ENCODE measurements at places on chromosomes 1 and 21.

- DNase-seq: no peak
Measured at GRCh38 chr1:165431079-165431478, 13.8 kb downstream of the RXRG start.

DNA sequence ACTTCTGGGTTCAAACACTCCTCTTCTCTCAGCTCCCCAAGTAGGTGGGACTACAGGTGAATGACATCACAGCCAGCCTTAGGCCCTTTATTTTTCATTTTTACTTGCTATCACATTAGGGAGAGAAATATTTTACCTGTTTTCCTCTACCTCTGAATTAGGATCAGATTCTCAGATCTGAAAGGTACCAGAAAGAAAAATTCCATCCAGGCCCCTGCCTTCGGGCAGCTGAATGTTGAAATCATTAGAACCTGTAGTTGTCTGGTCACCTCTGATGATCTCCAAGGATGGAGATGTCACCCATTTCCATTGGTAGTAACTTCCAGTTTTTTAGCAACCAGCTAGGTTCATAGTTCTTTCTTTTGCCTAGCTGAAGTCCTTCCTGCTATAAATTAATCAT, 175.6 kb upstream of the TNR start:
- no peak for DNase-seq

- no peak for DNase-seq
Measured at GRCh38 chr1:204376919-204377799, 17.4 kb upstream of the PLEKHA6 start.

DNA sequence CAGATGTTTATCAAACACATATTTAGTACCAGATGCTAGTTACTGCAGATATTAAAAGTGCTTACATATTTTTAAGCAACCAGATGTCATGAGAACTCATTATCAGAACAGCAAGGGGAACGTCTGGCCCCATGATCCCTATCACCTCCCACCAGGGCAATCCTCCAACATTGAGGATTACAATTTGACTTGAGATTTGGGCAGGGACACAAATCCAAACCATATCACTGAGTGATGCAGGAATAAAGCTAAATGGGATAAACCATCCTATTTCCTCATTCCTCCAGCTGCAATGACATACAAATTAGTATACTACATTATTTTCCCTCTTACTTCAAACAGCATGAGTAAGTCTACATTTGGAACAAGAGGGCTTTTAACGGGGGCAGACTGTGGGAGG, 3.1 kb upstream of the KCNK2 start:
- DNase-seq: no peak

- no peak for DNase-seq
Measured at GRCh38 chr21:44433791-44434567, 21.3 kb upstream of the LRRC3 start.

- no peak for DNase-seq
Measured at GRCh38 chr1:71276466-71276865, 195.6 kb upstream of the ZRANB2 start.

DNA sequence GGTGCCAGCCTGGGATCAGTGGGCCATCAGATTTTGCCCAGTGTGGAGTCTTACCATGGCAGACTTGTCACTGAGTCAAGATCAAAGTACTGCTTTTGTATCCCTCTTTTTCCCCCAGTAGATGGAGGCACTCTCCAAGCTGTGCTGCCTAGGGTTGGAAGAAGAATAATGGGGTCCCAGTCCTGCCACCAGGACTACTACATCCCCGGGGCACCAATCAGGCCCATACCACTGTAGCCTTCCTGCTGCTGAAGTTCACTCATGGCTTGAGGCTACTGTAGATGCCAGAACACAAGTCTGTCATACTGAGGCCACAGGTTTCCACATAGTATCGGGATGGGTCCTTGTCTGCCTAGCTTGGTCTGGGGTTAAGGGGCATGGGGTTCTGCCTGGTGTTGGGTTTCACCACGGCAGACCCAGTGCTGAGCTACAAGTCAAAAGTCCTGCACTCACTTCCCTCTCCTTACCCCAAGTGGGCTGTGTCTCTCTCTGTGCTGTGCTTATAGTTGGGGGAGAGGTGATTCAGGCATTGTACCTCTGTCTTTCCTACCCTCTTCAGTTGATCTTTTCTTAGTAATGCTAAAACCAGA, 53.4 kb downstream of the PKN2 start:
- DNase-seq: no peak

- no peak for DNase-seq
Measured at GRCh38 chr1:217078078-217078690, 355.0 kb upstream of the ESRRG start.

Data from effector CD4-positive, alpha-beta T cell (primary cell).